Activated T-cell treated with anti-CD3 and anti-CD28 coated beads for 48 hours (primary cell): ENCODE measurements at places on chromosomes 12 and 14.

GRCh38 chr14:93533842-93534241, 103.1 kb downstream of the UNC79 start:
- no peak for DNase-seq

- DNase-seq, result no peak
These were observed 21.8 kb upstream of the SMCO2 start for GRCh38 chr12:27424631-27425230.

GRCh38 chr14:103551338-103551762, 11.1 kb downstream of the BAG5 start:
- no peak for DNase-seq

DNA sequence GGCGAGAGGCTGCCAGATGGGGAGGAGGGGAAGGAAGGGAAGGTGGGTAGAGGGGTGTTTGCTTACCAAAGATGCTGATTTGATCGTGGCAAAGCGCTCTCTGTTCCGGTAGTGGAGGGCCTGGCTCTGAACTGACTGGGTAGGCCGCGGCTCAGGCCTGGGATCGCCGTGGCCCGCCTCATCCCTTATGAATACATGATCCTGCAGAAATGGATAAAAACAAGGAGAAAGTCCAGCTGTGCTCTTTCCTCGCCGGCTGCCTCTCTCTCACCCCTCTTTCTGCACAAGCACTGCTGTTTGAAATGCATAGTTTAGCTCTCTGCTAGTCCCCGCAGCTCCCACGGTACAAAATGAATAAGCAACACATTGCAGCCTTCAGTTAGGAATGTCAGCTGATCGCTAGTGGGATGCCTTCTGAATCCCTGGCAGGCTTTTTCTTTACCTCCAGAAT, 53.8 kb downstream of the PEBP1 start:
- DNase-seq, result no peak

DNA sequence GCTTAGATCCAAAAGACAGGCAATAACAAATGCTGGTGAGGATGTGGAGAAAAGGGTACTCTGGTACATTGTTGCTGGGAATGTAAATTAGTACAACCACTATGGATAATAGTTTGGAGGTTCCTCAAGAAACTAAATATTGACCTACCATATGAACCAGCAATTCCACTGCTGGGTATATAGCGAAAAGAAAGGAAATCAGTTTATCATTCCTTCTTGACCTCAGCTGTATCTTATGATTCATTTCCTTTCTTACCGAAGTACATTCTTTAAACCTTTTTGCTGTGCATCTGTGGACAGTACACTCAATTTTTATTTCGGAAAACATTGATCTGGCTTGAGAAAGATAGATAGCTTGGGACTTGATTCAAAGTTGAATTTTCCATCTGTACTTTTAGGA, 183.2 kb upstream of the LRFN5 start:
- no peak for DNase-seq

DNA sequence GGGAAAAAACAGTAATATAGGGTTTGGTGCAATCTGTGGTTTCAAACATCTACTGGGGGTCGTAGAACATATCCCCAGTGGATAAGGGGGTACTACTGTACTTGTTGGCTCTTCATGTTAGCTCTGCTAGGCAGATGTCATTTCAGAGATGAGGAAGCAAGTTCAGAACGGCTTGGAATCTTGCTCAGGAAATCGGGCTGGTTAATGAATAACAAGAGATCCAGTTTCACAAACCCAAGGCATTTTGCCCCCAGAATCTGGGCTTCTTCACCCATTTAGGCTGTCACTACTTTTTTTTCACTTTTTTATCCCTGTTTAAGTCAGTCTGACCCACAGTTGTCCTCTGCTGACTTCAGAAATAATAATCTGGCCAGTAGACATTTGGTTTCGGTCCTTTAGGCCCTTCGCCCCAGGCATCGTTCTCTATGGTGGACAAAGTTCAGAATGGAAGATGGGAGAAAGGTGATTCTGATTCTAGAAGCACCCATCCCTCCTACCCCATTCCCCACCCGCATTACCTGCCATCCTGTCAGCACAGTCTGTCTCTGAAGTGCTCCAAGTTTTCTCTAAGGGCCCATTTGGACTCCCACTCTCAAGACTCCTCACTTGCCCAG, 4.5 kb downstream of the SUOX start:
- DNase-seq, result no peak

DNA sequence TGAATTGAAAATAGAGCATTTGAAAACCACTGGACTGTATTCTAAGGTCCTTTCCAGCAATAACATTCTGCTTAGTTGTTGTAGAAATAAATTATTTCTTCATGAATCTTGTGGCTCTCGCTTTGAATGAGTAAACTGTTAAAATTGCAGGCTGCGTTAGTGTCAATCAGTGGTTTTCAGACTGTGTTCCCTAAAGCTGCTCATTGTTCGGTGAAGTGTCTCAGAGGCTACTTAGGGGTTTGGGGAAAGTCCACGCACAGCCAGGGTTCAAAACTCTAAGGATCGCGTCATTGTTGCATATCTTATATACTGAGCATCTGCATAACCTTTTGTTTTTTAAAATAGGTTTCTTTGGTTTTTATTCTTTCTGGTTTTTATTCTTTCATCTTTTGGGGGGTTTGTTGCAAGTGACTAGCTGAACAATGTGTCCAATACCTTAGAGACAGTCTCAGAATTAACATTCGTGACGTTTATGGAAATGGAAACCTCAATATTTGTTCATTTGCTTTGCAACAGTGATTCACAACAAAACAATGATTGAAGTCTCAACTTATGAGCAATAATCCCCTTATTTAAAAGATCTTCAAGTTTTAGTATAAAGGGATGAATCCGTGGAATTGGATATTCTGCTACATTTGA, 108.1 kb downstream of the TTLL5 start:
- DNase-seq, result no peak

DNA sequence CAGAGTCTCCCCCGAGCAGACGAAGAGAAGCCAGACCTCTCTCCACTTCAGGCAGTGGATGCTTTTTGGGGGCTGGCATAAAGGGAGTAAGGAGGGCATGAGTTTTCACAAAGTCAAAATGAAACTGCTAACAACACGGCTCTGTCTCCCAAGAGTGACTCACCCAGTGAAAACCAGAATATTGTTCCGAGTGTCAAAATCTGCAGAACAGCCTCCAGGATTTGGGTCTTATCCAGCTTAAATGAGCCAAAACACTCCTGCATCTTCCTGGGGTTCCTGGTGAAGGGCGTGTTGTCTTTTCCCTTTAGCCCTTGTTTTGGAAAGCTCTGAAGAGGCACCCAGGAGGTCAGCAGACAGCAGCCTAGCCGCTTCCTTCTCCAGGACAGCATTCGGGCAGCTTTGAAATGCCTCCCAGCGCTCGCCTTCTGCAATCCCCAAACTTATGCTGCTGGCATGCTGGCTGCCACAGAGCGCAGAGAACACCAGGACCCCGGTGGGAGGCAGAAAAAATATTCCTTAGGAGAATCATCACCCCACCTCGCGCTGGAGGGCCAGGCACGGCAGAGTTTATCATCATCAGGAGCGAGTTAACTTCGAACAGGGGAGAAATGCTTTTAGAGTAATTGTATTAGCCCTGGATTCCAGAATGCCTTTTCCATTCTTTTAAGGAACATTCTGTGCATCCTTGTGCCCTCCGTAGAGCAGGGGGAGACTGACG, 117.7 kb upstream of the NCOR2 start:
- DNase-seq, result no peak

GRCh38 chr14:33962016-33962415, 11.1 kb upstream of the EGLN3 start:
- no peak for DNase-seq

- DNase-seq, result no peak
These were observed 44.7 kb upstream of the NEDD1 start for GRCh38 chr12:96862326-96862725.

DNA sequence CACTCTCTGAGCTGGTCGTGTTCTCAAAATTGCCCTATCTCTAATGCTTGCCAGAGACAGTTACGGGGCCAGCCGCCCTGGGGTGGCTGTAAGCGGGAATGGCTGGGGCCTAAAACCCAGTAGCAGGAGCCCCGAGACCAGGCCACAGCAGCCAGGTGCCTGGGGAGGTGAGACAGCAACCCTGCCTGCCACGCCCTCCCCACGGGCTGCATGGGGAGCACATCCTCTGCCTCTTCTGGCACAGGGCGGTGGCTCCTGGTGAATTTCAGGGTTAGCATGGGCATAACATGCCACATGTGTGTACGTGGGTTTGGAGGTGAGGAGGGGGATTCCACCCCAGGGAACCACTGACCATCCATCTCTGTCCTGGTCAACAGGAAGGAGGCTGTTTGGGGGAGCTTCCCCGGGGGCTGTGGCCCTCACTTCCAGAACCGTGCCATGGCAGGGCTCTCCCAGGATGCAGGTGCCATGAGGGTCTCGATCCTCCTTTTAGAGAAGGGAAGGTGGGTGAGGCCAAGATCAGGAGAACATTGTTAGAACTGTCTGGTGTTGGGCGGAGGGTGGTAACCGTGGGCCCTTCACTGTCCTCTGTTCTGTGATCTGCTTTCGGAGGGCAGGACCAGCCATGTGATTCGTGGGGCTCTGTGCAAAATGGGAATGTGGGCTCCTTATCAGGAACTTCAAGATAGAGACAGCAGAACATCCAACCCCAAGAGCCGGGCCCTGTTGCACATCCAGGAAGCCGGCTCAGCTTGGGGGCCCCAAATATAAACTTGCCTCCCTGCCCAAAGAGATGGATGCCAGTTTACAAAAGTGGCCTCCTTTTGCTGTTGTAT, 312.2 kb upstream of the DIO3 start:
- no peak for DNase-seq

DNA sequence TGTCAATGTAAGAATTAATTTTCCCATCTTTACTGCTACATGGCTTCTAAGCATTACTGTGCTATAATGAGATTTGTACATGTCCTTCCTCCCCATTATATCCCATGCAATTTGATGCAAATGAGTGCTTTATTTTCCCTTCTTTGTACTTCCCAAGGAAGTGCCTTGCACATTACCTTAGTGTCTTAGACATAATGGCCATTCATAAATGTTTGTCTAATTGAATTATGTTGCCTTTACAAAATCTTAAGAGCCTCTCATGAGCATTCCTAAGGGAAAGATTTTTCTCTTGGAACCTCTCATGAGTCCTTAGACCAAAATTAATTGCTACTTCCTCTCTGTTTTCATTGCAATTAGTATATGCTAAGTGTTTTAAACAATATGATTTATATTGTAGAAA, 741.7 kb downstream of the RERGL start:
- no peak for DNase-seq

GRCh38 chr12:113439606-113440030, 17.4 kb downstream of the SDSL start:
- DNase-seq, result no peak

- no peak for DNase-seq
These were observed 260.0 kb upstream of the PLEKHG7 start for GRCh38 chr12:92442782-92443181.

DNA sequence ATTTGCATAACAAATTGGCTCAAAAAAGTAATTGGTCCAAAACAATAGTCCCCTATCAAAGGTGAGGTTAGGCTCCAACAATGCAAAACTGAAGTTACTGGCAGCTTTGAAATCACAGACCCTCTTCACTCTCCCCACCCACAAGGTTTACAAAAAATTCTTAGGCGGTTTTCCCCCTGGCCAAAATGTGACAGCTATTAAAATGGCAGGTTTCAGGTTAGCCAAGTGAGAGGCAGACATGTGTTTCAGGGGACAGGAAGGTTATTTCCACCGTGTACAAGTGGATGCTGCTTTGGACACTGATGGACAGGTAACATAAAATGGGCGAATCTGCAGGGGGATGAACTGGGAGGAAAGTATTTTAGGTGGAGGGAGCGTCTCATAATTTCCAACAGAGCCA, 888 bp upstream of the SPIC start:
- DNase-seq, result no peak

DNA sequence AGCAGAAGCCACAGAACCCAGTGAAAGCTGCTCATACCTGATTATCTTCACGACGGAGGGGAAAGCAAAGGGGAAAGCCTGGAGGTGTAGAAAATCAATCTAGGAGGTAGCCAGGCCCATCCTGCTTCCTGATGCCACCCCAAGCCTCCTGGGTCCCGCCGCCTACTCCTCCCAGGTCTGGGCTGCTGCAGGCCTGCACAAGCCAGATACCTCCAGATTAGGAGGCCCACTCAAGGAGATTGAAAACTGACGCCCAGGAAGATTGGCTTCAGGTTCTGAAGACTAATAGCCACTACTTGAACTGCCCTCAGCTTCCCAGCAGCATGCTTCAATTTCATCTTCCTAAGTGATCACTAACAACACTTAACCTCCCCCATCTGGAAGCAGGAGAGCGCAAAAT, 87.1 kb downstream of the GCH1 start:
- no peak for DNase-seq

DNA sequence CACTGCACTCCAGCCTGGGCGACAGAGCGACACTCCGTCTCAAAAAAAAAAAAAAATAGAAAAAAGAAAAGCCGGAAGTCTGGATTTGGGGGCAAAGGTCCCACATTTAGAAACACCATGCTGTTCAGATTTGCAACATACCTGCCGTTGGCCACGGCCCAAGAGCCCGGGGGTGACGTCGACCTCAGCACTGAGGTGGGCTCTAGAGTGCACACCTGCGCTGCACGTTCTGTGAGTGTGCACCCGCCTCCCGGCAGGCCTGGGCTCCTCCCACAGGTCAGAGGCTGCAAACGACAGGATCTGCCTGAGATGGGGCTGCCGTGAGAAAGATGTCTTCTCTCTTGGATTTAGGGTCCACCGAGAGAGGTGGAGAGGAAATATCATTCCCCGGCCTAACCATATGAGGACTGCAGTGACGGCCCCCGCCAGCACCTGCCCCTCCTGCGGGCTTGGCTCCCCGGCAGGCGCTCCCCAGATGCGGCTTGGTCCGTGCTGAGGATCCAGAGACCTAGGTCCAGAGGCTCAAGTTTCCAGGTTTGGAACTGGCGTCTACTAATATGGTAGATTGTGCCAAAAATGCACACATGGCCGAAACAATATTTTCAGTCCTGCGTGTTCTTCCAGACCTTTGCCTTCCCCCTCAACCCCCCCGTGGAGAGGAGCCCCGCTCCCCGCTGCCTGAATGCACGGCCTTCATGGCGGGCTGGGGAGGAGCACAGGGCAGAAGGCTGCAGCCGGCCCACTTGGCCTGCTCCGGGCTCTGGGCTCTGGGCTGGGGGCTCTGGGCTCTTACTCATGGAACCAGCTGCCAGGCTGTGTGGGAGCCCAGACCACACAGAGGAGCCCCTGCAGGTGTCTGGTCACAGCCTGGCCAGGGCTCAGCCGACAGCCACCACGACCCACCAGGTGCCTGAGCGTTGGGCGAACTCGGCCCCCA, 58.8 kb upstream of the FBRSL1 start:
- DNase-seq, result no peak
